ENCODE measurements at places on chromosomes 6 and 20.
A peak's percentile ranks its signal among the peaks of the same experiment; 100 is the strongest.

- DNase-seq, result no peak
These were observed 132.7 kb downstream of the FYN start for GRCh38 chr6:111740506-111740905.

DNA sequence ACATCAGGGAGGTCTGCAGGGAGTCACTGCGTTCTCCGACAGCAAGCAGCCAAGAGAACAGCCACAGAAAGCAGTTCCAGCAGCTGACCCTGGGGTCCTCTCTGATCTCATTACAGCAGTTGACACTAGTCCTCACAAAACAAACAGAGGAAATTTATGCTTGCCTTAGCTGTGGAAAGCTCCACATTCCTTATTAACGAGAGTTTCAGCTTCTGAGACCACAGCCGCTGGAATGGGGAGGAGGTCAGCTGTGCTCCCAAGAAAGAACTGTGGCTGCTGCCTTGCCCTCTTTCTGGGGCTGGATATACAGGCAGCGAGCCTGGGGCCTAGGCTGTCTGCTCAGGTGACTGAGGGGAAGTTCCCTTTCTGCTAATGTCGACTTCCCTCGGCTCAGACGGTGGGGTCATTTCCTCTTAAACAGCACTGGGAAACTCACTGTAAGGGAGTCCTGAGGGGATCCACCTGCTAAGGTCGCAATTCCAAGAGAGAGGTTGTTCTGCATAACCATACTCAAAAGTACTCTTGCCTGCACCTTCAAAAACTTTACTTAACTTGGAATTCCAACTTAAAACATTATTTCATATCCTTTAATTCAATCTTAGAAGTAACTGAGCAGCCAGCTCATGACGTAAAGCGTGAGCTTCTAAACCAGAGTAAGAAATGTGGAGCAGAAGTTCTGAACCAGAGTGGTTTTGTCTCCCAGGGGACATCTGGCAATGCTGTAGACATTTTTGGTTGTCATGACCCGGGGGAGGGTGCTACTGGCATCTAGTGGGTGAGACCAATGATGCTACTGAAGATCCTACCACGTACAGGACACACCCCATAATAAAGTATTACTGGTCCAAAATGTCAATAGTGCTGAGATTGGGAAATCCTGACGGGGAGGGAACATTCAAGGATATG lies 80.3 kb downstream of the BACH2 start:
- no peak for DNase-seq

GRCh38 chr6:10626154-10626741 lies 68.2 kb downstream of the C6orf52 start:
- no peak for DNase-seq

DNA sequence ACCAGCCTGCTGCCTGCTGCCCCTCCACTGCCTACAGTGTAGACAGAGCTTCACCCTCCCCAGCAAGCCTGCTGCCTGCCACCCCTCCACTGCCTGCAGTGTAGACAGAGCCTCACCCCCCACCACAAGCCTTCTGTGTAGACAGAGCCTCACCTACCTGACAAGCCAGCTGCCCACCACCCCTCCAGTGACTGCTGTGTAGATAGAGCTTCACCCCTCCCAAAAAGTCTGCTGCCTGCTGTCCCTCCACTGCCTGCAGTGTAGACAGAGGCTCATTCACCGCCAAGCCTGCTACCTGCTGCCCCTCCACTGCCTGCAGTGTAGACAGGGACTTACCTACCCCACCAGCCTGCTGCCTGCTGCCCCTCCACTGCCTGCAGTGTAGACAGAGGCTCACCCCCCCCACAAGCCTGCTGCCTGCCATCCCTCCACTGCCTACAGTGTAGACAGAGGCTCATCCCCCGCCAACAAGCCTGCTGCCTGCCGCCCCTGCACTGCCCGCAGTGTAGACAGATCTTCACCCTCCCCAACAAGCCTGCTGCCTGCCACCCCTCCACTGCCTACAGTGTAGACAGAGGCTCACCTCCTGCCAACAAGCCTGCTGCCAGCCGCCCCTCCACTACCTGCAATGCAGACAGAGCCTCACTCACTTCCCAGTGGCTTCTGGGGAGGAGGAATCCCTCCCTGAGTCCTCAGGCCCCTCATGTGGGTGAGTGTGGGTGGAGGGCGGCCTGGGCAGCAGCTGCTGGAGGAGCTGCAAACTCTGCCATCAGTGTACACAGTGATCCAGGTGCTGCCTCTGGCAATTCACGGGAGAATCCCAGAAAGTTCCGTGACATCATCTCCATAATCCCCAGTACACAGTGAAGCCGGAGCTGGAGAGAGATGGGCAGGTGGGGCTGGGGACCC lies 140.9 kb downstream of the DLL1 start:
- DNase-seq, result no peak

- no peak for DNase-seq
These were observed 14.5 kb downstream of the DIDO1 start for GRCh38 chr20:62911701-62912280.

GRCh38 chr6:149680503-149680902 lies 32.0 kb upstream of the KATNA1 start:
- DNase-seq, result no peak

DNA sequence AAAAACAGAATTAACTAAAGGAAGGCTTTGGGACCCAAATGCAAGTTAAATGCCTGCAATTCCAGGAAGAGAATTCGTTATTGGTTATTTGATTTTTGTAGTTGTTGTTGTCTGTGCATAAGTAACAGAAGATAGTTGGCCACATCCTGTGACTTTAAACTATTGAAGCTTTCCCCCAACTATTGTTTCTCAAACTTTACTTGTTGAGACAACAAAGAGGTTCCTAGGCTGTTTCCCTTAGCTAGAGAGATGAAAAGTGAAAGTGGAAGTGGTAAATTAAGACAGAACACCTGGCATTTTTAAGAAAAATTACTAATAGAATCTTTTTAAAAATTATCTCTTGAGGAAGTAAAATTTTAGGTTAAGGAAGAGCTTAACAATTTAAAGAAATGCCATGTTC lies 525.2 kb downstream of the PKHD1 start:
- no peak for DNase-seq

GRCh38 chr6:128694303-128695009 lies 174.1 kb upstream of the PTPRK start:
- DNase-seq, result no peak

- DNase-seq, result no peak
These were observed 416 bp upstream of the POLR1H start for GRCh38 chr6:30060606-30061091.

DNA sequence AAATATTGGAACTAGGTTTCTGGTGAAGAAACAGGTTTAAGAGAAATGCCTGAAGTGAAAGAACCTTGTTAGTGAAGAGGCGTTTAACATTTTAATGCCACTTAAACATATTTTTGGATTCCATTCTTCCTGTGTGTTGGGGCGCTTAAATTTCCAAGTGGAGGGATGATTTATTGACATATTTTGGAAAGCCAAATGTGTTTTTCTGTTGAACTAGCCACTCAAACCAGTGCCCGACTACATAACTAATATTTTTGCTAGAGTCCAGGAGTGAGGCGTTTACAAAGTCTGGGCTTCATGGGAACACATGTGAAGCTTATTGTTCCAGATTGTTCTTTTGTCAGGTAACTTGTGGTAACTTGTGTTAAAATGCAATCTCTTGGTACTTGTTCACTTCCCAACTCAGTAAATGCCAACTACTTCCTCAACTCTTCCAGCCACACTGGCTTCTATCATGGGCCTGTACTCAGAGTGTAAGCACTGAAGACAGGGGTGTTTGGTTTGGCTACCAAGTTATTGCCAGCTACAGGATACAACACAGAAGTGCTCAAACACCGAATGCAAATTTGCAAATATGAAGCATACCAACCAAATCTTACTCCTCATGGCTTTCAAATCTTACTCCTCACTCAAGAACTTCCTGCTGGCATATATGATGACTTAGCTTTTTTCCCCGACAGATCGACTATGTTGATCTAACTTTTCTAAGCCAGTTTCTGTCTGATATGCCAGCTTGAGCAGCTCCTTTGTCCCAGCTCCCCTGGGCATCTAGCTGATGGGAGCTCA lies 2.0 kb upstream of the ZNFX1 start:
- DNase-seq, result no peak

DNA sequence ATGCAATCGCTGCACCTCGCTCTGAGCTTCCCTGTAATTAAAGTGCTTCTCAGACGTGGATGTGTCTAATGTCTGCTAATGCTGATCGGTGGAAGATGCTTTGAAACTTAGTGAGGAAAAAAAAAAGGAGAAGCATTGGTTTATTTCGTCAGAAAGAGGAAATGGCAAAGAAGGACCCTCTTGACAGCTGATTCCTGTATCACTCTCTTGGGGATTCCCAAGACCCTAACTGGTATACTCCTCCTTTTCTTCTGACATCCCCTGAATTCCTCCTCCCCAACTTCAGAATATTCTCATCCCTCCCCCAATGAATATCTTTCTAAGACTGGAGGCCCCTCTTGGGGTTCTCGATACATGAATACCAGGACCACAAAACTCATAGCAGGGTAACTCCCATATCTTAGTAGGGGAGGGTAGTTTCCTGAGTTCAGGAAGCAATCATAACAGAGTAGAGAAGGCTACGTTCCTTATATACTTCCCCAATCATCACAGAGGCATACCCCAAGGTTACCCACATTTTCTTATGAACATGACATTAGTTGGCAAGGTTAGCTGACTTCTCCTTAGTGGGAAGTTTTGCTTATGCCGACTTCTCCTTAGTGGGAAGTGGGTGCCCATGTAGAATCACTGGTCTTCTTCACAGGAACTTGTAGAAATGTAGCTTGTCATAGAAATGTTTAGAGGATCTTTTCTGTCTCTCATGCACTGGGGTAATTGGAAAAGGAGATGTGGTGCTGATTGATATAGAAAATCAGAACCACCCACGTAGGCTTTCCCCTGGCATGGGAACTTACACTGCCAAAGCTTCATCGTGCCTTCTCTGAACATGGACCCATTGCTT lies 63.8 kb upstream of the ATXN1 start:
- no peak for DNase-seq

DNA sequence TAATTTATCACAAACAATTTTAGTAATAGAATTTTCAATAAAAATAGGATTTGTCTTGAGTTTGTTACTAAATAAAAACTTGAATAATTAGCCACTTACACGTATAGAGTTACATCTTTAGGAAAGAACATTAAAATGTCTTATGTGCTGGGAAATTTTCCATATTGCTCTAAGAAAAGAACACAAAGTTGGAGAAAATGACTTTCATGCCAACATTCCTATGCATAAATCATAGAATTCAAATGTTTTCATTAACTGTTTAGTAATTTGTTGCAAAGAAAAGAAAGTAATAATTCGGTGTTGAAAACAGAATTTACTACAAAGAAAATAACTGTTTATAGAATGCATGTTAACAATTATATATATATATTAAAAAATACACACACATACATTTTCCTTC lies 4.7 kb upstream of the TBC1D32 start:
- DNase-seq, result no peak

- DNase-seq, result peak; percentile 63
These were observed 55.0 kb downstream of the TRIM38 start for GRCh38 chr6:26017632-26017966.
